ENCODE measurements at places on chromosomes 1 and 21.

DNA sequence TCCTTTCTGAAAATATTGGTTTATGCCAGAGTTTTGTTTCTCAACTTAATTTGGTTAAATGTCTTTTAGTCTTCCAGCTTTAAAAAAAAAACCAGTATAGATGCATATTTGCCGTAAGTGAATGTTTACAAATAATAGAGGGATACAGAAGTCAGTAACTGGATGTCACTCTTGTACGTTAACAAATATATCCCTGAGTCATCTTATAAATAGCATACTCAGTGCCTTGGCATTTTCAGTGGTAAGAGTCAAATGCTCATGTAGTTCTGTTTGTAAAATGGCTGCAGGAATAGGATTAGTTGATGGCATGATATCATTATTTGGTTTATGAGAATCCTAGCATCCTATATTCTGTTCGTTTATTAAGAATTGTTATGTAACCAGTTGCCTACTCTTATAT, 55.4 kb downstream of the SPEN start:
- no peak for DNase-seq

DNA sequence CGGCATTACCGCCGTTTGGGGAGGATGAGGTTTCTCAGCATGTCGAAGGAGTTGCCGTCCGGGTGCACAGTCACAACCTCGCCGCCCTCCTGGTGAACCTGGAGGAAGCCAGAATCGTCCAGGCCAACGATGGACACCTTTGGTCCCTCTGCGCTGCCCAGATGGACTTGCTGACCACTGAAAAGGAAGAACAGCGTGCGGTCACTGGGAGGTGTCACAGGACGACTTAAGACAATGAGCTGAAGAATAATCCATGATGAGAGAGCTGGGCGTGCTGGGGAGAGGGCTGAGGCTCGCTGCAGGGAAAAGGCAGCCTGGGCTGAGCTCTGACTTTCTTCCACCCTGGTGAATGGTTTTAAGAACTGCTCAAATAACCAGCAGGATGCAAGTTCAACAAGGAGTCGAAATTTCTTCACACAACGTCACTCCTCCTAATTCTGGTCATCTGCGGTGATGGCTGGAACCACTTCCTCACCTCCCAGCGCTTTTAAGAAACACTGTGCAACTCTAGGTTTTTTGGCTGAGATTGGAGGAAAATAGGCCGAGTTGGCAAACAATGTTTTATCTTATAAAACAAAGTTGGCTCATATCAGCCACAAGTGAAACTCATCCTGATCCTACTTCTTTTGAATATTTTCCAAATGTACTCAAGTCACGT, 55.5 kb downstream of the SIM2 start:
- no peak for DNase-seq

- DNase-seq, result no peak
Measured at GRCh38 chr1:63294803-63295594, 27.4 kb upstream of the FOXD3 start.

DNA sequence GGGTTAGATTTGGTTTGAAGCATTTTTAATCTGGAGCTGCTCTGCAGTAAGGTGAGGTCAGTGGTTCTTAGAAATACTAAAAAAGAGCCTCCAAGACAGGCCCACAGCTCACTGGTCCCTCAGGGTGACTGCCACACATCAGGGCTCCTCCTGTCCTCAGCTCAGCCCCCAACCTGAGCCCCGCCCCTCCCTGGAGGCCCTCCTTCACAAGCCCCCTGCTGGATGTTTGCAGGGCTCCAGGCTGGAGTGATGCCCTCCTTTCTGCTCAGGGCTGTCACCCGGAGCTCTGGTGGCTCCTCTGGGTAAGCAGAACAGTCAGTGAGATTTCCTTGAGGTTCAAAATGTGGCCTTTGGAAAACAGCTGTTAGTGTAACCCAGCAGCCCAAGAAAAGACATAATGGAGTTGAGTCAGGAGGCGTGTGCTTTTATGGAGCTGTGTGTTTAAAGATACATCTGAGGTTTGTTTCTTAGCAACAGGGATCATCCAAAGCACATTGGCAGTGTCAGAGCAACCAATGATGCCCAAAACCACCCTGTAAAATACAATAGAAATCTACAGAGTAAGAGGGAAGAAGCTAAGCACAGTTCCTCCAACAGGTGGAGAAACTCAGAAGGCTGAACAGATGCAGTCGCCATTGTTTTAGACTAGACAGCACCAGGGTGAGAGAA, 21.4 kb downstream of the STUM start:
- no peak for DNase-seq

GRCh38 chr1:18730321-18730720, 99.7 kb downstream of the PAX7 start:
- no peak for DNase-seq

DNA sequence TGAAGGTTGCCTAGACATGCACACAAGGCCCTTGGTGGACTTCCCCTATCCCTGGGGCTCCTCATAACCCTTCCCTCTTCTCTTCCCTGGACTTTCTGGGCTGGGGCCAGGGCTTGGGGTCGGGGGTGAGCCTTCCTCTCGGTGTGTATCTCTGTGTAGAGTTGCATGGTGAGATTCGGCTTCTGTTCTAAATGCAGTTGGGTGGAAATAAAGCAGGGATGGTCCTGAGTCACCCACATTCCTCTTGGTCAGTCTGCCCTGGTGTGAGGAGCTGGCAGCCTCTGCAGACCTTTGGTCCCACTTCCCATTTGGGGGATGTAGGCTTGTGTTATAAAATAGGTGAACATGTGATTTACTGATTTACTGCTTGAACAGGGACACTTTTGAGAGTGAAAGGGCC, 38.0 kb downstream of the ADARB1 start:
- DNase-seq, result no peak

- no peak for DNase-seq
Measured at GRCh38 chr1:203271962-203272632, 33.2 kb upstream of the BTG2 start.

GRCh38 chr1:7515904-7516303, 255.2 kb upstream of the VAMP3 start:
- no peak for DNase-seq
